Activated T-cell treated with anti-CD3 and anti-CD28 coated beads, Interleukin-2, amount 50 U/mL, for 48 hours (primary cell): ENCODE measurements at places on chromosomes 6 and 20.

GRCh38 chr20:50891138-50891537 lies 40.1 kb downstream of the ADNP start:
- peak; percentile 19 for DNase-seq

DNA sequence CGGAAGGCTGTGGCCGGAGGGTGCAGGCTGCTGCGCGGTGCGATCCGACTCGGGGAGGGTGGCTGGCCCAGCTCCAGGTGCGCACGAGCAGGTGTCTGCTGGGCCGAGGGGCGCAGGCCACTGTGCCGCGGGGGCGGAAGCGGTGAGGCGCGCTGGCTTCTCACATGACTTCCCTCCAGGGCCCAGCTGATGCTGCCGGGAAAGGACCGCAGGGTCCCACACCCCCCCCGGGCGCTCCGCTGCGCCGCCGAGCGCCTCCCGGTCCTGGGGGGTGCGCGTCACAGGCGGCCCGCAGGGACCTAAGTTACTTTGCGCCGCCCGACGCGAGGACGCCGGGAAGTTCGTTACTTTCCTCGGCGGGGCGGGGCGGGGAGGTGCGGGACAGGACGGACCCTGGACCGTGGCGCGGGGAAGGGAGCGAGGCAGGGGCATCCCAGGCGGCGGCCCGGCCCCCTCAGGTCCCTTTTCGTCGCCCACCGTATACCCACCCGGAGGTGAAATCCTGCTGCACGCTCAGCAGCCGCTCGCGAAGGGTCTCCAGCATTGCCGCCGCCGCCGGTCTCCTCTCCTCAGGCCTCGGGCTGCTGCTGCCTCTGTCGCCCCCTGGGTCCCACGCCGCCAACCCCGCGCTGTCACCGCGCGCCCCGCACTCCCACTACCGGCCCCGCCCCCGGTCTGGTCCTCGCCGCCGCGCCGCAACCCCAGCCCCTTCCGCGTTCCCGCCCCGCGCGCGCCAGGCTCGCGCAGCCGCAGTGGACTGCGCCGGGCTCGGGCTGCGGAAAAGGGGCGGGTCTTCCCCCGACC lies at the start of gene DTNBP1:
Gene DTNBP1, minus strand, starts transcription at position 703 of the 804 bp plus-strand sequence. Its CDS starts 159 bp downstream, at position 544.
- peak; percentile 87 for DNase-seq

- DNase-seq = no peak
These were observed 34.5 kb downstream of the CNBD2 start for GRCh38 chr20:36002855-36003254.

DNA sequence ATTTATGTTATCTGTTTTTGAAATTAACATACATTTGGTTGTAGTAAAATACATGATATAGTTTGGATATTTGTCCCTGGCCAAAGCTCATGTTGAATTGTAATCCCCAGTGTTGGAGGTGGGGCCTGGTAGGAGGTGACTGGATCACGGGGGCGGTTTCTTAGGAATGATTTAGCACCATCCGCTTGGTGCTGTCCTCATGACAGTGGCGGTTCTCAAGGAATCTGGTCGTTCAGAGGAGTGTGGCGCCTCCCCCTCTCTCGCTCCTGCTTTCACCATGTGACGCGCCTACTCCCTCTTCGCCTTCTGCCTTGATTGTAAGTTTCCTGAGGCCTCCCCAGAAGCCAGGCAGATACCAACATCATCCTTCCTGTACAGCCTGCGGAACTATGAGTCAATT lies 29.0 kb downstream of the CTCFL start:
- DNase-seq = no peak

GRCh38 chr20:39812116-39812515 lies 850.0 kb downstream of the DHX35 start:
- DNase-seq = no peak

DNA sequence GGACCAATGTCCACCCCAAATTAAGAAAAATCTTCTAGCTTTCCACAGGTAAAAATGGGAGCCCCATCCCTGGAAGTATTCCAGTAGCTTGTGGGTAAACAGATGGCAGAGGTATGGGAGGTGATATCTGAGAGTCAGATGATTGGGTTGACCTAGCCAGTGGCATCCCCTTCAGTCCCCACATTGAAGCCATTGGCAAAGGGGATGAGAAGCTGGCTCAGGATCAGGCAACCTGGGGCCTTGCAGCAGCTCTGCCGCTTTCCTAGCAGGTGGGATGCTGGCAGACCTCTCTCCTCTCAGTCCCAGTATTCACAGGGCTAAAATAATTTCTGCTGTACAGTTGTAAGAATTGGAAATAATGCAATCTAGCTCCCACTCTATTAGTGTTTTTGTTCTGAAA lies 108.9 kb upstream of the KCNG1 start:
- DNase-seq = no peak

GRCh38 chr6:42915732-42916131 lies at the start of gene PTCRA:
TSS of gene PTCRA (plus strand) at chr6:42916053. CDS start at chr6:42916070, 17 bp downstream.
- no peak for DNase-seq

GRCh38 chr20:20806121-20807095 lies 94.0 kb upstream of the RALGAPA2 start:
- no peak for DNase-seq

DNA sequence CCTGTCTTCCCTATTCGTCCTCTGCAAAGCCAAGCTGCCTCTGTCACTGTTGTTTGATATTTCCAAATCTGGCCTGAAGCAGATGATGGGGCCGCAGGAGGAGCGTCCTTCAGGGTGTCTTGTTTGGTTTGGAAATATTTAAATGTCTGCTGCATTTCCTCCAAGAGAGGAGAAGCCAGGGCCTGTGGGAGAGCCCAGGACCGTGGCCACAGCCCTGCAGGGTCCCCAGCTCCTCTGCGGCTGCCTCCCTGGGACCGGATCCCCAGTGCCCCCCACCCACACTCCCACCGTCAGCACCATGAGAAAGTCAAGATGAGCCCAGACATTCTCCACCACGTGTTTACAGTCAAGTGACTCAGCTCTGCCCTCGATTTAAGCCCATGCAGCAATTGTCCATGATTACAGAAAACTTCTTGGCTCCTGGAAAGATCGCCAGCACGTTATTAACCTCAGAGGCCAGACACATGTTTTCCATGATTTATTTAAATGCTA lies 18.2 kb downstream of the FOXF2 start:
- no peak for DNase-seq

GRCh38 chr6:45488889-45489288 lies 111.2 kb upstream of the SUPT3H start:
- no peak for DNase-seq

DNA sequence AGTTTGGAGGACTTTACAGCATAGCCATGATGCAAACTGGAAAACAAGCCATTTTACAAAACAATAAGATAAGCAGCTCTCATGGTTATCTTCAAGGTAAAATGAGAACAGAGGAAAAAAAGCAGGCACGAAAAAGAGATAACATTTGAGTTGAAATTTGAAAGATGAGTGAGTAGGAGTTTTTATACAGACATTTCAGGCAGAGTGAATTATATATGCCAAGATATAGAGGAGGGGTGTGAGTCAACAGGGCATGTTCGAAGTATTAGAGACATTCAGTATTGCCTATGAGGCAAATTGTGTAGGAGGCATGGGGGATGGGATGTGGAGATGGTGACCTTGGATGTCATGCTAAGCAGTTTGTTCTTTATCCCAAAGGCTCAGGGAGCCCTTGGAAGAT lies 240.5 kb upstream of the MAN1A1 start:
- no peak for DNase-seq

GRCh38 chr6:162785632-162786242 lies 58.0 kb downstream of the PACRG start:
- DNase-seq = no peak

DNA sequence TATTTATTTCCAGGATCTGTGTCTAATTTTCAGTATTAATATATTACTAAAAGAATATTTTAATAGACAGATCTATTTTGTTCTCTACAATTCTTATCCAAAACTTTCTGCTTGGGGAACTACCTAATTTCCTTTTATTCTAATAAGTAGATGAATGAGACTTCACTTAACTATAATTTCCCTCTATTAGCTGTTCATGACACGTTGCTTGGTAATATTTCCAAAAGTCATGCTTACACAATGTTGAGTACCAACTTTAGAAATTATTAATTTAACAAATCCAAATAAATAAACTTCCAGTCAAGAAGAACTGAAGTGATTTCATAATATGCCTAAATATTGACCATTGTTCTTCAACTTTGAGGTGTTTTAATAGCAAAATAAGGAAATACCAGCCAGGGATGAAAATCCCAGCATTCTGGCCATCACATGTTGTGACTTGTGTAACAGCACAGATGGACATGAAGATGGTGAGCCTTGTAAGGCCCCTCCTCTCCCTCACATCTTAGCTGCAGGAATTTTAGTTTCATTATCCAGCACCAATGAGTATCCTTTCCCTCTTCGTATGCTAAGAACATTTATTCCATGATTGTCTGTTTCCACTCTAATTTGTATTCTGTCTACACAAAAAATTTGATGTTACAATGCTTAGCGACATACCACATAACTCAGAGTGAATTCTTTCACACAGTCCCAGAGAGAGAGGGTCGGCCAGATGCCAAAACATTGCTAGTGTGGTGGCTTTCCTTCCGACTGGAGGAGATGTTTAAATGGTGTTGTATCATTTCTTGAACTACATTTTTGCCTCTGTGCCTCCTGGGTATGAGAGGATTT lies 137.5 kb downstream of the FOXA2 start:
- no peak for DNase-seq

- DNase-seq = no peak
These were observed 8.6 kb downstream of the MAN1A1 start for GRCh38 chr6:119340796-119341487.

- DNase-seq = no peak
These were observed 367.2 kb upstream of the RUNX2 start for GRCh38 chr6:44960898-44961297.

- peak; percentile 34 for DNase-seq
These were observed 89.4 kb downstream of the GRM4 start for GRCh38 chr6:34056305-34057108.

DNA sequence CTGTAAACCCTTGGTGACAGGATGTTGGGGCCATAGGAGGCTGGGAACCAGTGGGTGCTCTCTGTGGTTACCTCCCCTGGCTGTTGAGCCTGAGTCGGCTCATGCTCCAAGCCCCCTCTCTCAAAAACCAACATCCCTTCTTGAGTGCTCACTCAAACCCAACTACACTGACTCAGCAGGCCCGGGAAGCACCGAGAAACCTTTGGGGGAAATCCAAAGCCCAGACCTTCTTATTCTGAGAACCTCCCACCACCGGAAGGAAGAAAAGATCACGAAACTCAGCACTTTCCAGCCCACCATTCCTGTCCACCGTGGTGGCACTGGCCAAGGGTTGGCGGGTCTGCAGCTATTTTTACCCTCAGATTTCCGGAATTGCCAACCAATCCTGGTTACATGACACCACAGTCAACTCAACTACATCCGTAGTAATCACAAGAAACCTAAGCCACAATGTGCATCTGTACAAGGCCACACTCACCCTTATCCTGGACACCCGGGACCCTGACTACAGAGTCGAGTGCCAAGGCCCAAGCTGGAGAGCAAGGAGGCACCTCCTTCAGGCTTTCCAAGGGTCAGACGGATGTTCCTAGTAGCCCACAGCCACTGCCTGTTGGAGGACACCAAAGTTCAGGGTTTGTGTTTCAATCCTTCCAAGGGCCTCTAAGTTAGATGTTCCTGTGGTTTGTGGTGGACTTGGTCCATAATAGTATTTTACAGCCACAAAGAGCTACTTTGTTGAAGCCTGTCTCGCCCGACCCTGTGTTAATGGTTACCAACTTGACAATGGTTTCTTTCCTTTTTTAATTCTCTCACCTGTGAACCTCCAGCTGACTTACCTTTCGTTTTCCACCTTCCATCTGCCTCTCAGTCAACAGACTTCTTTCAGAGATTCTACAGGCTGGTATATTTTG lies 317.0 kb downstream of the CDC5L start:
- peak; percentile 67 for DNase-seq

- no peak for DNase-seq
These were observed 41.3 kb downstream of the RSPH3 start for GRCh38 chr6:158958504-158959386.

DNA sequence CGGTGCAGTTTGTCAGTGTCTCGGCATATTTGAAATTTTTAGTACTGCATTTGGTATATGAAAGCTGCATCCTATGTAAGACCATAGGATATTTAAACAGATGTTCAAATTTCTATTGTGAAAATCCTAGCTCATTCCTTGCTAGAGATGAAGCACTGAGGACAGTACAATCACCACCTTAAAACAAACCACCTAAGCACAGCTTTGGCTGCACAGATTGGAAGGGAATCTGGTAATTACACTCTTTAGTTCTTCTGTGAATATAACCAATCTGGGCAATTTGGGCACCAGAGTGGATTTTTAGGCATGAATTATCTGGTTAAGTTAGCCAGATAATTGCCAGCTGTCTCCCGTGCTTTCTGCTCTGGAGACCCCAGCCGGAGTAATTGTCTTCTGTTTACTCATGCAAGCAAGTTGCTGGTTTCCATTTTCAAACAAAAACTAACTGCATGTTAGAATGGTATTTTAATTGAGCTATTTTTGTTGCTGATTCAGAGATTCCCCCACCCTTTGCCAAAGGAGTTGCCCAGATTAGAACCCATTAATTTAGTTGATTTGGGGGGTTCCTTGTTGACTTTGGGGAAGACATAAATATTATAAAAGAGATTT lies 36.9 kb downstream of the E2F3 start:
- DNase-seq = no peak

DNA sequence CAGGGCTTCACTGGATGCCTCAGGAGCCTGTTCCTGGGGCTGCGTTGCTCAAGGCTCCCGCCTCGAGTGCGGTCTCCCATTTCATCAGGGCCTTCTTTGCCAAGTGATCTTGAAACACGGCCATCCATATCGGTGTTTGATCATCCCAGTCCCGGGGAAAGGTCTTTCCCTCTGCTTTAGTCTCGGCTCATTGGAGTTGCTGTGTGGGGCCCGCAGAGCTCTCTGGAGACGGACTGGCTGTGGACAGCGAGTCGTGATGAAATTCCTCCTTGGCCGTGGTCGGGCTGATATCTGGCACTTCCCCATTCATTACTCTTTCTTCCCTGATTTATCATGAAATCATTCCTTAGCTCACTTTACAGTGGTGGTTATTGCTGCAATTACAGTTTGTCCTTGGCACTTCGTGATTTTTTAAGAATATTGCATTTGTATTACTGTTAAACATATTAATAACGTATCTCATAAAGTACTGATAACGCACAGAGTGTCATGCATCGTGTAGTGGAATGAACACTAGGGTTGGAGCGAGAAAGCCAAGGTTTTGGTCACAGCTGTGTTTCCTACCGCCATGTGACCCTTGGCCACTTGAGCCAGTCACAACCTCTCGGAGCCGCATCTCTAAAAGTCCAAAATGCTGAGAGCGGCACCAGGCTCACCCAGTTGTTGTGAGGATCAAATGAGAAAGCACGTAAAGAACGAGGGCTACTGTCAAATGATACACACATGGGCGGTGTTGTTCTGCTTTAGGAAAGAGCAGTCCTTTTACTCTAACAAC lies 71.8 kb downstream of the MTHFD1L start:
- no peak for DNase-seq

DNA sequence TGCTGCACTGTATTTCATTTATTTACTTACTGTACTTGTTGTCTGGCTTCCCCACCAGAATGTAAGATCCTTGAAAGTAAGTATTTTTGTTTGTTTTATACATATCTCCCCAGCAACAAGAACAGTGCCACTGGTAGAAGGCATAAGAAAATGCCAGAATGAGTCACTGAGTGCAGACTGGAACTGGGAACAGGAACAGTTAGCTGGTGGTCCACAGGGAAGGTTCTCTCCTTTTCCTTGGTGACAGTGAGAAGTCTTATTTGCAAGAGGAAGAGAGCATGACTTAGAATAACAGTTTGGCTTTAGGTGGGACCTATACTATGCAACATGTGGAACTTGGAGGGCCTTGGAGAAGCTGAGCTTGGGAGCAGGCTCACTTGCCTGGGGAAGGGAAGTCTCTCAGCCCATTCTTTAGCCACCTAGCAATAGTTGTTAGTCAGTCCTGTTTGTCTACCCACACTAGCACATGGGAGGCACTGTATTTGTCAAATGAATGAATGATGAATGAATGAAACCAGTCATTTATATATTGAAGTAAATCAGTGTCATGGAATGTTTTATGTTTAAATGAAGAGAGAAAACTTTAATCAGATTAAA lies 203.5 kb downstream of the KCNQ5 start:
- DNase-seq = no peak
